ENCODE measurements at places on chromosomes 4 and X.
A peak's percentile ranks its signal among the peaks of the same experiment; 100 is the strongest.

- no peak overlapping the region for H3K27ac ChIP-seq
- no peak overlapping the region for H3K4me3 ChIP-seq
- H3K36me3 ChIP-seq, result no peaks in the 10 kb centered on the region
- H3K27me3 ChIP-seq, result no peaks in the 10 kb centered on the region
- no peak for DNase-seq
Observed at GRCh38 chrX:29419774-29420553, 795.4 kb upstream of the MAGEB2 start.

GRCh38 chr4:151702256-151702655 lies 58.6 kb downstream of the GATB start:
- H3K4me3 ChIP-seq, result no peak overlapping the region
- DNase-seq, result no peak
- H3K4me1 ChIP-seq, result no peaks in the 10 kb centered on the region
- H3K27me3 ChIP-seq, result no peaks in the 10 kb centered on the region
- no peak overlapping the region for H3K27ac ChIP-seq
- H3K36me3 ChIP-seq, result peaks cover 12% of the 10 kb centered on the region

GRCh38 chr4:1973218-1973617 lies 35.6 kb downstream of the NELFA start:
- H3K27me3 ChIP-seq, result no peaks in the 10 kb centered on the region
- H3K4me3 ChIP-seq, result no peak overlapping the region
- no peak overlapping the region for H3K27ac ChIP-seq
- H3K36me3 ChIP-seq, result peaks cover 97% of the 10 kb centered on the region

DNA sequence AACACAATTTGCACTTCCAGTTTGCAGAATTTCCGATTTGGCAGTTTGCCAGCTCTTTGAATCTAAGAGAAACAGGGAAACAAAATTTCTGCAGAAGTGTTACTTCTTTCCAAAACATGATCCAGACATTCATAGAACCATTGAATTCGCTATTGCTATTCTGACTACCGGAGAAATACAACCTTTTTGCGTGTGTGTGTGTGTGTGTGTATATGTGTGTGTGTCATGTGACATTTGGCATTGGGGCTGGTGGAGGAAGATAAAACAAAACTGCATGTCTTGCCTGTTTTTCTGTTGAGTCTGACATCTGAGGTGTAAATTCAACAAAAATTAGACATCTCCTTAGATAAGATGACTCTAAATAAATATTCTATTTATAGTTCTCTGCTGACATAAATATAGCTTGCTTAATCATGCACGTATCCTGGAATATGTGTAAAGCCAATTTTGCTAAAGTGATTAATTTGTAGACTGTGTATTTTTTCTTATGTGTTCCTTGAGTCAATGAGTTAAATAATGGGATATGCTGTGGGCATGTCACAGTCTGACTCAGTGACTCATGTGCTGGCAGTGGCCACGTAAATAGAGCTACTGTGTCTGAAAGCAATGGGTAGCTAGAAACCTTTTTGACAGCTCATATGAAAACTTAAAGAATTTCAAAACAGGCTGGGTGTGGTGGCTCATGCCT lies 98.9 kb downstream of the HPGD start:
- no peaks in the 10 kb centered on the region for H3K36me3 ChIP-seq
- peaks cover 17% of the 10 kb centered on the region for H3K4me1 ChIP-seq
- peak; percentile 75 for DNase-seq

- no peak overlapping the region for H3K27ac ChIP-seq
- no peaks in the 10 kb centered on the region for H3K27me3 ChIP-seq
- peaks cover 40% of the 10 kb centered on the region for H3K36me3 ChIP-seq
- peaks cover 10% of the 10 kb centered on the region for H3K4me1 ChIP-seq
- DNase-seq, result no peak
- H3K4me3 ChIP-seq, result no peak overlapping the region
Observed at GRCh38 chr4:56981795-56982201, 3.1 kb downstream of the POLR2B start.

DNA sequence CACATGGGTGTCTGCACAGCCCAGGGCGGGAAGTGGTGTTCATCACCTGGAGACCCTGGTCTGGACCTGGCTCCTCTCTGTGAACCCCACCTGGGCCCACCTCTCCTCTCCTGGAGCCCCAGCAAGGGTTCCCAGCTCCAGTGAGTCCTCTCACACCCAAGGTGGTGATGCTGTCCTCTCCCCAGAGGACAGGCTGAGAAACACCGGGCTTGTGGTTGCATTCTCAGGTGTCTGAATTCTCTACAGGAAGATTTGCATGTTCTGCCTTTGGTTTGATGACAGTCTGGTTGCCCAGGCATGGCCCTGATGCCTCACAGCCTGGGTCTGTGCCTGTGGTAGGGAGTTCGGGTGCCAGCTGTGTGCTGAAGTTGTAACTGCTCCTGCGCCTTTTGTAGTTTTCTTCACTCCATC lies 3.8 kb downstream of the MAEA start:
- H3K4me1 ChIP-seq, result peaks cover 18% of the 10 kb centered on the region
- no peaks in the 10 kb centered on the region for H3K27me3 ChIP-seq
- H3K4me3 ChIP-seq, result no peak overlapping the region
- no peak overlapping the region for H3K27ac ChIP-seq

GRCh38 chr4:96952610-96953009 lies 1112.7 kb downstream of the PDHA2 start:
- H3K4me1 ChIP-seq, result no peaks in the 10 kb centered on the region
- DNase-seq, result no peak
- H3K27me3 ChIP-seq, result no peaks in the 10 kb centered on the region
- H3K4me3 ChIP-seq, result no peak overlapping the region
- H3K36me3 ChIP-seq, result no peaks in the 10 kb centered on the region
- no peak overlapping the region for H3K27ac ChIP-seq

DNA sequence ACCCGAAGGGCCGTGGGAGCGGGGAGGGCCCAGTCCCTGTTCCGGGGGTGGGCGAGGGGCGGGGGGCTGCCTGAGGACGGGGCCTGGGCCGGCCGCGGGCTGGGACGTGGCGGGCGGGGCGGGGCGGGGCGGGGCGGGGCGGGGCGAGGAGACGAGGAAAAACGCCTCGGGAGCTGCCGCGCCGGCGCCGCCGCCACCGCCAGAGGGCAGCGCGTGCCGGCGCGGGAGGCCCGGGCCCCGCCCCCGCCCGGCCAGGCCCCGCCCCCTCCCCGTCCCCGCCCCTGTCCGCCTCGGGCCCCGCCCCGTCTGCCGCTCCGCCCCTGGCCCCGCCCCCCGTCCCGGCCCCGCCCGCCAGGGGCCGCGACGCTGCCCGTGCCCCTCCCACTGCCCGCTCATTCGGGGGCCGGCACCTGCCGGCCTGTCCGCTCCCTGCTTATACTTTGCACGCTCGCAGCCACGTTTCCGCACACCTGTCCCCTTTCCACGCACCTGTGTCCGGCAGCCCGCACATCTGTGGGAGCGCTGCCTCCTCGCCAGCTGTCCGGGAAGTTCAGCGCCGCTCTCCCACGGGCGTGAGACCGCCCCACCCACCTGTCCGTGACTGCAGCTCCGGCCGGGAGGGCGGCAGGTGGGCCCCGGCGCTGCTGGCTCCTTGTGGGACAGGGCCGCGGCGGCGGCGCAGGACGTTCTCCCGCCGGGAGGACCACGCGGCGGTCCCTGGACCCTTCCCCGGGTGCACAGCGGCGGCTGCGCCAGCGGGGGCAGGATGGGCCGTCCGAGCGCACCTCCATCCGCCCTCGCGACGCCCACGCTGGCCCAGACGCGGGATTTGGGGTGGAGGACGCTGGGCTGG lies 1.7 kb upstream of the FGFRL1 start:
- H3K36me3 ChIP-seq, result no peaks in the 10 kb centered on the region
- H3K27ac ChIP-seq, result peak overlapping the region; percentile 70
- peak overlapping the region; percentile 39 for H3K4me3 ChIP-seq
- peaks cover 5% of the 10 kb centered on the region for H3K4me1 ChIP-seq
- H3K27me3 ChIP-seq, result peaks cover 28% of the 10 kb centered on the region
- no peak for DNase-seq

GRCh38 chrX:13934731-13935130 lies 95.0 kb downstream of the GEMIN8 start:
- H3K27me3 ChIP-seq, result peaks cover 4% of the 10 kb centered on the region
- H3K27ac ChIP-seq, result no peak overlapping the region
- no peak overlapping the region for H3K4me3 ChIP-seq

GRCh38 chrX:5702890-5703289 lies 525.8 kb downstream of the NLGN4X start:
- H3K27me3 ChIP-seq, result no peaks in the 10 kb centered on the region
- no peaks in the 10 kb centered on the region for H3K36me3 ChIP-seq
- H3K27ac ChIP-seq, result no peak overlapping the region

DNA sequence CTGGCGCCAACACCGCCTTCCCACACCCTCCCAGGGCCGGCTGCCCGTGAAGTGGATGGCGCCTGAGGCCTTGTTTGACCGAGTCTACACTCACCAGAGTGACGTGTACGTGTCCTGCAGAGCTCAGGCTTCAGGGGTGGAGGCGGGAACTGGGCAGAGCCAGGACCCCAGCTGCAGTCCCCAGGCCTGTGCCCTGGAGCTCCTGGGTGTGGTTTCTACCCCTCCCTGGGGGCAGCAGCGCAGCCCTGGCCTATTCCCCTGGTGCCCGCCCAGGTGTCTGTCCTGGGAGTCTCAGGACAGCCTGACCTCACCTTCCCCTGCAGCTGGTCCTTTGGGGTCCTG lies 13.1 kb downstream of the FGFR3 start:
- no peak overlapping the region for H3K27ac ChIP-seq
- H3K4me1 ChIP-seq, result no peaks in the 10 kb centered on the region
- H3K36me3 ChIP-seq, result no peaks in the 10 kb centered on the region
